ENCODE measurements at places on chromosomes 5 and 9.

GRCh38 chr9:84573083-84573482 is 96.4 kb upstream of the NTRK2 start:
- DNase-seq, result no peak

GRCh38 chr9:88676644-88677043 is 141.7 kb downstream of the NXNL2 start:
- DNase-seq, result no peak

- no peak for DNase-seq
Observed at GRCh38 chr9:71758785-71759184, 9.5 kb downstream of the CEMIP2 start.

DNA sequence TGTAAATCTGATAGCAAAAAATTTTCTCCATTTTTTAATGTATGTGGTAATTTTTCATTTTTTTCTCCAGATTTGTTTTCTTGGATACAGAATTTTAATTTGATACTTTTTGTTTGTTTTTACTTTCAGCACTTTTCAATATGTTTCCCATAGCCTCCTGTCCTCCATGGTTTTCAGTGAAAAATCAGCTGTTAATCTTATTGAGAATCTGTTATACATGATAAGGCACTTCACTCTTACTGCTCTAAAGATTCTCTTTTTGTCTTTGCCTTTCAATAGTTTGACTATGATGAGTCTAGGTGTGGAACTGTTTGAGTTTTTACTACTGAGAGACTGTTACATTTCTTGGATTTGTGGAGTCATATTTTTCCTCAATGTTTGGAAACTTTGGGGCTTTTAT is 455.7 kb upstream of the NUDT12 start:
- no peak for DNase-seq

Data from stimulated activated CD4-positive, alpha-beta T cell treated with anti-CD3 and anti-CD28 coated beads, TNF-alpha, amount 100 ng/mL, for 24 hours (primary cell).